ENCODE measurements at places on chromosomes 2 and 18.

- no peak for DNase-seq
These were observed 1201.8 kb upstream of the CDH2 start for GRCh38 chr18:29378651-29379136.

DNA sequence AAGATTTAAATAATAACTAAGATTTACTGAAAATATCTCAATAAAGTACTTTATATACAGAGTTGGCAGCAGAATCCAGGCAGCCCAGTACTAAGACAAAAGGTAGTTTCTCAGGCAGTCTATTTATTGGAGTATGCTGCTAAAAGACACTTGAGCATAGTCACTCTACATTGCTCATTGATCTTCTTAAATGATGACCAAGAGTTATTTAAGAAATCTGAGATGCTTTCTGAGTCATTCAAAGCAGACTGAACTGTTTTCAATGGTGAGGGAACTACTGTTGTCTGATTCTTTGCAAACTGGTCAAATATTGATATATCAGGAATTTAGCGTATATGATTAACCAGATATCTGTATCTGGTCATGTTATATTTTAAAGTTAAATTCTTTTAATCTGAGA lies 133.6 kb downstream of the PHLPP1 start:
- DNase-seq = no peak

DNA sequence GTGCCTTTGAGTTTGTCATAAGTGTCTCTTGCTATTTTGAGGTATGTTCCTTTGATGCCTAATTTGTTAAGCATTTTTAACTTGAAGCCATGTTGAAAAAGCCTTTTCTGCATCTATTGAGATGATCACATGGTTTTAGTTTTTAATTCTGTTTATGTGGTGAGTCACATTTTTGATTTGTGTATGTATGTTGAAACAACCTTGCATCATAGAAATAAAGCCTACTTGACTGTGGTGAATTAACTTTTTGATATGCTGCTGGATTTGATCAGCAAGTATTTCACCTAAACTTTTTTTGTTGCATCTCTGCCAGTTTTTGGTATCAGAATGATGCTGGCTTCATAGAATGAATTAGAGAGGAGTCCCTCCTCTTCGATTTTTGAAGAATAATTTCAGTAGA lies 469.7 kb downstream of the CDH2 start:
- DNase-seq = no peak

- DNase-seq = no peak
These were observed 26.5 kb upstream of the RFX8 start for GRCh38 chr2:101501443-101501842.

GRCh38 chr2:145750144-145750543 lies 1230.2 kb upstream of the ZEB2 start:
- DNase-seq = no peak

GRCh38 chr2:12089001-12089400 lies 342.6 kb downstream of the LPIN1 start:
- DNase-seq = no peak

GRCh38 chr18:46629361-46629760 lies 27.7 kb downstream of the LOXHD1 start:
- DNase-seq = no peak

DNA sequence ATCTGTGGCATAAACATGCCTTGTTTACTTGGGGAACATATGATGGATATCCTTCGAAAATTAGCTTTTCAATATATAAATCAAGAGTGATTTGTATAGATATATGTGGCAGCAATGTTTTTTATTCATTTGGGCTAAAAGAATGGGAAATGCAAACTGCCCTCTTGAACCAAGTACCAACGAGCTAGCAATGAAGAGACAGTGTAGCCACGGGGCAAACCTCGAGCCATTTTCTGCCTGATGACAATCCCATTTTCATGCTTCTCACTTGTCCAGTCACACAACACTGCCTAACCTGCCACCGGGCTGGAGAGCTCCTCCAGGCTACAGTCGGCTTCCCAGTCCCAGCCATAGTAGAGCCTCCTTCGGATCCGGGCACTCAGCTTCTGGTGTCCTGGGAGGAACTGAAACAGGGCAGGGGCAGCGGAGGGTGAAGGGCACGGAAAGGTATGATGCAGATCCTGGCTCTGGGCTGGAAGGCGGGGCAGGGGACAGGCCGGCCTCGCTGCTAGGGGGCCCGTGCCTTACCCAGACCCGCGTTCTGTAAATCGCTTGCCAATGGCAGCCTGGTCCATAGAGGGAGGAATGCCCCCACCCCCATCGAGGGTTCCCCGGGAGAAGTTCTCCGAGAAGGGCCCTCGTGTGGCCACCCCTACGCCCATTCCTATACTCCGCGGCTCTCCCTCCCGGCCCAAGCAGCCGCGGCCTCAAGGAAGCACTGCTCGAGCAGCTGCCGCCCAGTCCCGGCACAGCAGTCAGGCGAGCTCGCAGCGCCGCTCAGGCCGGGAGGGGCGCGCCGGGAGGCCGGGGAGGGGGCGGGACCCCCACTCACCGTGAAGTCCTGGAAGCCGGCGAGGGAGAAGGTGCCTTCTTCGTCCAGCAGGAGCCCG lies 552 bp downstream of the CNPPD1 start:
- peak; percentile 36 for DNase-seq

DNA sequence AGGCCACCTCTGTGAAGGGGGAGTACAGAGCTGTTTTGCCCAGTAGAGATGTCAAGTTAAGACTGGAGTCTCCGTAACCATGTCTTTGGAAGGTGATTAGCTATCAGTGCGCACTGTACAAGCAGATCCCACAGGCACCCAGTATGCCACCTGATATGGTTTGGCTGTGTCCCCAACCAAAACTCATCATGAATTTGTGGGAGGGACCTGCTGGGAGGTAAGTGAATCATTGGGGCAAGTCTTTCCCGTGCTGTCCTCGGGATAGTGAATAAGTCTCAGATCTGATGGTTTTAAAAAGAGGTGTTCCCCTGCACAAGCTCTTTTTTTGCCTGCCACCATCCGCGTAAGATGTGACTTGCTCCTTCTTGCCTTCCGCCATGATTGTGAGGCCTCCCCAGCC lies 90.2 kb downstream of the ACTR2 start:
- no peak for DNase-seq

All from dorsolateral prefrontal cortex (tissue), 122 donors.